SK-N-SH (cell line): ENCODE measurements at places on chromosomes 13 and 19.

DNA sequence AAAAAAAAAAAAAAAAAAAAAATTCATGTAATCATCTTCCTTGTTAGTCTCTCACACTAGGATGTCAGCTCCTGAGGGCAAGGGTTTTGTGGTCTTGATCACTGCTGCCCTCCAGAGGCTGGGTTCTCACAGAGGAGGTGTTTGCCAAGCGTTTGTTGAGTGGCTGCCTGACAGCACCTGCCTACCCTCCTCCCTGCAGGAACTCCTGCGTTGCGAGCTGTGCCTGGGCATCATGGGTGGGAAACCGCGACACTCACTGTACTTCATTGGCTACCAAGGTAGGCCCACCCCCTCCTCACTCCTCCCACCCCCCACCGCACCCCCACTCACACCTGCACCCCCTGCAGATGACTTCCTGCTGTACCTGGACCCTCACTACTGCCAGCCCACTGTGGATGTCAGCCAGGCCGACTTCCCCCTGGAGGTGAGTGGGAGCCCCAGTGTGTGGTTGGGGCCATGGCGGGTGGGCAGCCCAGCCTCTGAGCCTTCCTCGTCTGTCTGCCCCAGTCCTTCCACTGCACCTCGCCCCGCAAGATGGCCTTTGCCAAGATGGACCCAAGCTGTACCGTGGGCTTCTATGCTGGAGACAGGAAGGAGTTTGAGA, 8.1 kb downstream of the ATG4D start:
- DNase-seq, result no peak

DNA sequence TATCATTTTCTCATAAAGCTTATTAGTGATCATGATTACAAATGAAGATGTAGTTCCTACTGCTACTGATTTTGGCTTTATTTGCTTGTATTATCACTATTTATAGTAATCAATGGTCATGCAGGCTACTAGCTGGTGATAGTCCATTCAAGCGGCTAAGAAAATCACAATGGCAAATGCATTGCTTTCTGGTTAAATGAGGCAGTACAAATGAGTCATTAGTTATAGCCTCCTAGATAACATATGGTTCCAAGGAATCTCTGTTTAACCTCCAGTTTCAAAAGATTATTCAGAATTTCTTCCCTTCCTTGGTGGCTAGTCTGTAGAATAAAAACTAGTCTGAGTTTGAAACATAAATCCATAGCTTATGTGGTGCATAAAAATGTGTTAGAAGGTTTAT, 141.3 kb upstream of the HTR2A start:
- DNase-seq, result no peak

- no peak for DNase-seq
Measured at GRCh38 chr13:106918557-106918860, 350.6 kb upstream of the ARGLU1 start.

DNA sequence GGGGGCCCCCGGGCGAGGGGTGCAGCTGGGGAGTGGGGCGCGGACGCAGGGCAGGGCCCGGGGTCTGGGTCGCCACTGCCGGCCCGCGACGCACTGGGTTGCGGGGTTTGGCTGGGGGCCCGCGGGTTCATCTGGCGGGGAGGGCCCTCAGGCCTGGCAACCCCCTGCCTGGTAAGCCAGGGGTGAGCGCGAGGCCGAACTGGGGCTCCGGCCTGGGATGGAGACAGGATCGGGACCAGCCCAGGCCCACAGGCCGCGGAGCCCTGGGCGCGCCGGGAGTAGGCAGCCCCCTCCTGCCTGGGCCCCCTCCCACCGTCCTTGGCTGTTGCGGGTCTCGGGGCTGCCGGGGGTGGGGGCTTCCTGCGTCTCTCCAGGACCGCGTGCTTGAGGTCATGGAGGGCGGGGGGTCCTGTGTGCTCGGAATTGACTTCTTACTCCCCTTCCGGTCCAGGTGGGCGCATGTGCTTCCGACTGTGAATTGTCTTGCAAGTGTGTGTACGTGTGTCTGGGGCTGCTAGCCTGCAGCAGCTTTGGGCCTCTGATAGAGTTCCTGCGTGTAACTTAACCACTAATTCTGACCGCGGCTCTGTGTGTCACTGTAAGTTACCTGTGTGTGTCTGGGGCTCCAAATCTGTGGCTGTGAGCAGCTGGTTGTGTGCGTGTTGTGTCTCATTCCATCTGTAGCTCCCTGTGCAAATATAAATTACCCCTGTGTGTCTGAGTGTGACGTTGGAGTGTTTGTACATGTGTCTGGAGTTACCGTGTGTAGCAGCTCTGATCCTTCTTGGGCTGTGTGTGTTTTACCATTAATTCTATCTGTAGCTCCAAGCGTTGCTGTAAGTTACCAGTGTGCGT, 751 bp downstream of the GRAMD1A start:
- DNase-seq, result peak; percentile 53

DNA sequence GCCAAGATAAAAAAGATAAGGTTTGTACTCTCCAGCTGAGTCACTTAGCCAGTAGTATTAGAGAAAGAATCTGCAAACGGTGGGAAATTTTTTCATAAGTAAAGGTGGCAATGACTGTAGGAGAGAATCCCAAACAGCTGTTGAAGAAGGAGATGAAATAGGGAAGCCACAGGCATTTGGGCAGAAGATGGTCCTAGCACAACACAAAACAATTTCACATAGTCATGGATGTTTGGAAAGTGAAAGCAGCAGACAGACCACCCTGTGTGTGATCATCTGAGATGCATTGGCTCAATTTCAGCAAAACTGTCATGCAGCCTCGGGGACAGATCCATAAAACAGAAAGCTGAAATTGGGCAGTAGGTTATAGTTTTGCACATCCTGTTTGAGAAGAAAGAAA, 2832.4 kb downstream of the PCDH9 start:
- DNase-seq, result no peak

DNA sequence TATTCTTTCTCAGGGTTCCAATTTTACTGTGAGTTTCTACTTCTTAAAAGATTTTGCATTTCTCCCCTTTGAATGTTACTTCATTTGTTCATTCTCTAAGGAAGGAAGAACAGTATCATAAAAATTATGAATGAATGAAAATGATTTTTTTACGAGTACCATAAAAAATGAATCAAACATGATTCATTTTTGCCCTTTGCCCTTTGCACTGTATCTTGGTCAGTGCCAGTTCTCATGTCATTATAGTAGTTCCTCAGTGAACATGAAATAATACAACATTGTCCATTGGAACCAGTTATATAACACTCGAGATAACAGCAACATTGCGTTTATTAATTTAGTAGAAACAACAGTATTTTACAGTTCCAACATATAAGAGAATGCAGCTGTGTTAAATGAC, 28.8 kb downstream of the FLT1 start:
- no peak for DNase-seq

DNA sequence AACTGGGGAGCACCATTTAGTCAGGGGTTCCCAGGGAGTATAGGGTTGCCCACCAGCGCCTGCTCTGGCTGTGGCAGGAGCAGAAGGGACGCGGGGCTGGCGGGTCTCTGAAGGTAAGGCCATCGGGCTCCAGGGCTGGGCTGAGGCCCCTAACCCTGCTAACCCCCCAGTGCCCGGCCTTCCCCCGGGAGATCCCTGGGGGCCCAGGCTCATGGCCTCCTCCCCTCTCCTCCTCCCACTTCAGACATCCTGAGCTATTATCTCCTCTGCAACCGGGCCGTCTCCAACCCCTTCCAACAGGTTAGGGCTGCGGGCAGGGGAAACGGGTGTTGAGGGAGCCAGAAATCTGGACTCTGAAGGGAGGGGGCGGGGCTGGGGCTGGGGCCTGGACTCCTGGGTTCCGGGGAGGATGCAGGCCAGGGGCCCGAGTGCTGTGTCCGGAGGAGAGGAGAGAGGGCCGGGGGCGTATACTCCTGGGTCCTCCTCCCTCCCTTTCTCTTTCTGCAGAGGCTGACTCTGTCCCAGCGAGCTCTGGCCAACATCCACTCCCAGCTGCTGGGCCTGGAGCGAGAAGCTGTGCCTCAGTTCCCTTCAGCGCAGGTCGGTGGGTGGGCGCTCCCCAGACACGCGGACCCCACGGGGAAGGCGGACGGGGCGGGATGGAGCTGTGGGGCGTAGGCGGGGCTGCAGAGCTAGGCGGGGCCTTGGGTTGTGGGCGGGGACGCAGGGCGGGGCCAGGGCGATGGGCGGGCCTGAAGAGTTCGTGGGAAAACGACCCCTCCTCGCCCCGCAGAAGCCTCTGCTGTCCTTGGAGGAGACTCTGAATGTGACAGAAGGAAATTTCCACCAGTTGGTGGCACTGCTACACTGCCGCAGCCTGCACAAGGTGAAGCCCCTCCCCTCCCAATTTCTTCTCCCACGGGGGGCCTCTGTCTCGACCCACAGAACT, 15.3 kb downstream of the TTYH1 start:
- peak; percentile 86 for DNase-seq

- no peak for DNase-seq
Measured at GRCh38 chr13:74528734-74529513, 394.7 kb upstream of the KLF12 start.

- DNase-seq, result no peak
Measured at GRCh38 chr13:68107667-68108066, 877.5 kb upstream of the PCDH9 start.

DNA sequence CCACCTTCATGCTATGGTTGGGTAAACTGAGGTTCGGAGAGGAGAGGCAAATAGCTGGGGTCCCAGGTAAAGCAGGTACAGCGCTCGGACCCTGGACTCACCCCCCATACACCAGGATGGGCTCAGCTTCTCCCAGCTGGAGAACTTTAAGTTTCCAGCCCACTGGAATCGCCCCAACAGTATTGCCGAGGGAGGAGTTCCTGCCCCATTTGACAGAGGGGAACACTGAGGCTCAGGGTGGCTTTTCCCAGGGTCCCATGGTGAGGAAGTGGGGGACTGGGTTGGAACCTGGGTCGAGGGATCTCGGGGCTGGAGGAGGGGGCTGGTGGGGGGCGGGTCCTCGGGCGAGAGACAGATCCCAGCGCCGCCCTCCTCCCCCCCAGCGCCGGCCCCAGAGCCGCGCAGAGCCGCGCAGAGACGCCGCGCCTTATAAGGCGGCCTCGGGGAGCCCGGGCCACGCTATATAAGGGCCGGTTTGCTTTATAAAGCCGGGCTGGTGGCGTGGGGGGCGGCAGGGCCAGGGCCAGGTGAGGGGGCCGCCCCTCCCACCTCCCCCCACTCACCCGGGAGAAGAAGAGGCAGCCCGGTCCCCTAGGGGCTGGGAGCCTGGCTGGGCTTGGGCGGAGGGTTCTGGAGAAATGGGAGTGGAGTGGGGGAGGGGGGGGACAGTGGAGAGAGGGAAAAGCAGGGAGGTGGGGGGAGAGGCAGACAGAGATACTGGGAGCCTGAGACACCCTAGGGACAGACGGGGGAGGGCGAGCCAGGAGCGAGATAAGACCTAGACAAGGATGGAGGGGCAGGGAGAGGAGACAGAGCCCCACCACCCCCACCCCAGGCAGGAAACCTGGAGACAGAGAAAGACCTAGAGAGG, 1.1 kb downstream of the CNN1 start:
- peak; percentile 83 for DNase-seq

- DNase-seq, result peak; percentile 55
Measured at GRCh38 chr19:17487284-17488121, 17.2 kb downstream of the SLC27A1 start.

- no peak for DNase-seq
Measured at GRCh38 chr13:109166804-109167203, 537.4 kb downstream of the MYO16 start.

GRCh38 chr19:4375164-4376027, 25.0 kb downstream of the SH3GL1 start:
- peak; percentile 73 for DNase-seq

DNA sequence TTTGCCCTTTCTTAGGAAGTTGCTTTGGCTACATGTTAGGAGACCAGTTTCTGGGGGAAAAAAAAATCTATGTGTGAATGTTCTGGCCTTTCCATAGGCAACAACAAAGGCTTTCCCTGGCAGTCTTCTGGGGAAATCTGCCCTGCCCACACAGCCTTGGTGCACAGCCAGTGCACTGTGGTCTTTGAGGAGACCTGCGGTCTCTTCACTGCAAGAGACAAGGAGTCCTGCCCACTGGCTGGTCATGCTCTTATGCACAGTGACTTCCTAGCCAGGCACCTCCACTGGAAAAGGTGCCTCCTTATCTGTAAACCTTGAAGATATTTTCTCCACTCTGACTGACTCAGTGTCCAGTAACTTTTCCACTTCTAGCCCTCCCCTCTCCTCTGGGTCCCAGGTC, 155.1 kb downstream of the SUCLA2 start:
- DNase-seq, result no peak

GRCh38 chr13:110885966-110886869, 28.7 kb downstream of the ANKRD10 start:
- no peak for DNase-seq

GRCh38 chr19:32864318-32865007, 5.1 kb downstream of the SLC7A9 start:
- DNase-seq, result no peak

GRCh38 chr19:6743066-6743465, 3.6 kb downstream of the TRIP10 start:
- DNase-seq, result no peak

GRCh38 chr13:40572961-40573360, 93.5 kb downstream of the FOXO1 start:
- no peak for DNase-seq

DNA sequence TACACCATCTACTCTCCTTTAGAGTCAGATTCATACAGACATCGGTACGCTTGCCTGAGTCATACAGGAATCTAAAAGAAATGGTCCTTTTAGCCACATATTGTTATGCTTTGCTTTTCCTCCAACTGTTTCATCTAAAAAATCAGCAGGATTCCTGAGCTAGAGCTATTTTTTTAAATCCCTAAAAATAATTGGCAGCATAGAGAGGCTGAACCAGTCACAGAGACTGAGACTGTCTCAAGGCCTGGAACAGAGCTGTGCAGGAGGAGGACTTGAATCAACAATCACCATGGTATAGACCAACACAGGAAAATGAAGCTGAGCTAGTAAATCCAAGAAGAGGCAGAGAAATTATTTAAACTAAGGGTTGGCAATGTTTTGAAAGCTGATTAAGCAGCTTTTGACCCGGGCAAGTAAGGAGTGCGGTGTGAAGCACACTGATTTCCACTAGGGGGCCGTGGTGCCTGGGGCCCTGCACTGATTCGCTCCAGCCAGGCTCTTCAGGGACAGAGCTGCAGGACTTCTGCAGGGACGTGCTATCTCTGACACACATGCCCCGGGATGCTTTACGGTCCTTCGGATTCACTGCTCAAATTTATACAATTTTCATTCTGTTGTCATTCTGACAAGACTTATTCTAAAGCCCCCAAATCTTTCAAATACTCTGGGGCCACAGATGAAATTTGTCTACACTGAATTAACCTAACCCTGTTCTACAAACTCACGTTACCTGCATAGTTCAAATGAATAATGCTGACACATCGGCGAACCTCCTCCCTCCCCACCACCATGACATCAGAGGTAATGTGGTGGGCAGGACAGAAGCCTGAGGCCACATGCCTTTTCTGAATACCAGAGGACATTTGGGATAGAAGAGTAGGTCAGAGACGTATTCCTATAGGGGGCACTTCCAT, 87.6 kb upstream of the SLC15A1 start:
- peak; percentile 72 for DNase-seq
